ENCODE measurements at places on chromosomes 16 and 17. TPM values are rescaled to one million over a fixed set of nuclear protein-coding genes. Genes with fewer than 3 reads are reported as not detected.

DNA sequence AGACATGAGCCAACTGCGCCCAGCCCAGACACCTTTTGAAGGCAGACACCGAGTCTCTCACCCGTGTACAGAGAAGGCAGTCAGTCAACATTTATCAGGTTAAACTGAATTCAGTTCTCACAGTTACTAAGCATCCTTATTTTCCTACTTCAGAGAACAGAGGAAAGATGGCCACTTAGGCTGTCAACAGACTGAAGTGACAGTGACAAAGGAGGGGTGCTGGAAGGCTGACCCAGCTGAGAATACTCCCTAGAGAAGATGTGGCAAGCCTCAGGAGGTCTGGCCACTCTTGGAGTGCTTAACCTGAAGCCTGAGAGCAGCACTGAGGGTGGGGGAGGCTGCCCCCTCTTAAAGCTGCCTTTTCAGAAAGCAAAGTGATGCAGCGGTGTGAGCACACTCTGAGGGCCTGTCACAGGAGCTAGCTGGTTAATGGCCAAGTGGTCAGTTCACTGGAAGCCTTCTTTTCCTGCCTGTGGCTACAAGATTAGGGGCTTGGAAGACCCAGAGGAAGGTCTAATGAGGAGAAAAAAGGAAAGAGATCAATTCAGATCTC, 51.0 kb upstream of the SREBF1 start:
- no peak for DNase-seq

DNA sequence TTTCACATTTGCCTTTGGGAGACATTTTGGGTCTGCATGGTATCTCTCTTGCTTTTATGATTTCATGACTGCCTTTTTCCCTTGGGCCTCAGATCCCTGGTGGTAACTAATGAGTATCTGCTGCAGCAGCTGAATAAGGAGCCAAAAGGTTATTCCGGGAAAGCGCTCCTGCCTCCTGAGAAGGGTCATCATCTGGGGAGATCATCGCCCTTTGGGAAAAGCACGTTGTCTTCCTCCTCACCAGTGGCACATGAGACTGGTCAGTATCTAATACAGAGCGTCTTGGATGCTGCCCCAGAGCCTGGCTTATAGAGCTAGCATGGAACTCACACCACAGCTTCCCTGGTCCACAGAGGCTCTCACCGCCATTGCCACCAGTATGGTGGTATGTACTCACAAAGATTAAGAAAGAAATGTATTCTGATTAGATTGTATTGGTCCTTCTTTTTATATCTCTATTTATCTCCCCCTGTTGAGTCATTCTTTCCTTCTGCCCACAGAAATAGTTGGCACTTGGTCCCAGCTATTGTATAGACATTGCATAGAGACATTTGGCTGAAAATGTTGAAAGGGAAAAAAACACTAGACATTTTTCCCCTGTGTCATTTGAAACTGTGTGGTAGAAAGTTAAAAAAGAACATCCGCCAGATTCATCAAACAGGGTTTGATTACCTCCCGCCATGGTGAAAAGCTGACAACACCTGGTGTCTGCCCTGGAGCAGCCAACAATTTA, 8.4 kb downstream of the TPPP3 start:
- no peak for DNase-seq

DNA sequence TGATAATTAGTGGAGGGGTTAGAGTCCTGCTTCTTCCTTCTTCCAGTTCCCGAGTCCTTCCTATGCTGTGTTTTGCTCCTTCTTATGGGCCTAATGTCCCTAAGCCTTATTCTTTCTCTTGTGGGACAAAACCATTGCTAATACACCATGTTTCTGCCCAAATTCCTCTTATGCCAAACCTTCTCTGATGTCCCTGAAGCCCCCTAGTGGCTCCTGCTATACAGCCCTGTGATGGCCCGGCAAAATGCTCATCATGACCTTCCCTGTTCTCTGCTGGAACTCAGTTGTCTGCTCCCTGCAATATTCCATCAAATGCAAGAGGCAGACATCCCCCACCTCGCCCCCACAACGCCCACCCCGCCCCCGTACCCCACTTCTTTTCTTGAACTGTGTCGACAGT, 171.6 kb downstream of the CDH11 start:
- DNase-seq = no peak

ARL17B gene
- 15.5 TPM for total RNA-seq

- peak; percentile 28 for DNase-seq
Measured at GRCh38 chr16:74035816-74036215, 260.8 kb upstream of the PSMD7 start.

ZFP3 gene
- 0.04 TPM for total RNA-seq

SMIM5 gene
- total RNA-seq = not detected

DOC2A gene
- 0.12 TPM for total RNA-seq

- peak; percentile 77 for DNase-seq
Measured at GRCh38 chr17:33871720-33872540, 383.2 kb upstream of the CCL2 start.

ST6GALNAC2 gene
- not detected for total RNA-seq
